ENCODE measurements at places on chromosomes 11 and 22.
A peak's percentile ranks its signal among the peaks of the same experiment; 100 is the strongest.

GRCh38 chr11:75481223-75481921 is 44.4 kb downstream of the GDPD5 start:
- DNase-seq = no peak

GRCh38 chr11:66151273-66151672 is 81.2 kb downstream of the PACS1 start:
- no peak for DNase-seq

GRCh38 chr11:30016588-30017363 is at the start of gene KCNA4:
KCNA4 (minus strand) TSS chr11:30017030; CDS start chr11:30012678, 4,352 bp downstream.
- no peak for DNase-seq

DNA sequence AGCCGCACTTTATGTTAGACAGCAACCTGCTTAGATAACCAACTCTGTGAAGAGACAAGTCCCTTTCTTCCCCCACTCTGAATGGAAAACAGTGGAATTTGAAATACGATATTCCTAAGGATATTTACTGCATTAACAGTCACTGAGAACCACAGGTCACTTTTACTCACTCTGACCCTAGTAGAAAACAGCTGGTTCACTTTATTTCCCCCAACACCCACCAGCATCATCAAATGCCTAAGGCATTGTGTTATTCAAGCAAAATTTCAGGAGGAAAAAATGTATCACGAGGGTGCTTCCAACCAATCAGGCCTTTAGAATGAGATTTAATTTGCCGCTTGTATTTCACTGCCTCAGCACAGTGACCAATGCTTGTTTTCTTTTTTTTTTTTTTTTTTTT is 1134.1 kb upstream of the CCDC90B start:
- no peak for DNase-seq

DNA sequence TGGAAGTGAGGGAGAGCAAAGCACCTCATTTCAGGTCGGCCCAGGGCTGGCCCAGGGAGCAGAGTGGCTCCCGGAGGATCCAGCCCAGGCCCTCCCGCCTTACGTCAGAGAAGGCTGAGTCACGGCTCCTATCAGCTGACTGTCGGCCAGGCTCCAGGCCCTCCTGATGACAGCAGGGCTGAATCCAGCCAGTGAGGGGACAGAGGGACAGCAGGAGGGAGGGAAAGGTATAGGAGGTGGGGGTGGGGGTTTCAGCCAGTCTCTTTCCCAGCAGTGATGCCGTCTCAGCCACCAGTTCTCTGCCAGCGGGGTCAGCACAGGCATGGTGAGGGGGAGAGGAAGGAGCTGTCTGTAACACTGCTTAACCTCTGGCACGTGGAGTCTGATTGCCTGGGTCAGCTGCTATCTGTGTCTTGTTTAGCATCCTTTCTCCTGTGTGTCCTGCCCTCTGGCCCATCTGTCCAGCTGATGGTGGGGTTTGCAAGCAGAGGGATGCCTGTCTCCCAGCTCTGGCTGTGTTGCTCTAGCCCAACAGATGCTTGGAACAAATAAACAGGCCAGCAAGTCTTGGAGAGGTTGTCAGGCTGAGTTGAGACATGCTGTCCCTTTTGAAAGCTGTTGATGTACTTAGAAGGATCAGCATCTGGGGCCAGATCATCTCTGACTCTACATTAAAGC is 74.0 kb downstream of the ADAMTS15 start:
- DNase-seq = peak; percentile 32

GRCh38 chr11:114447892-114448291 is 8.6 kb downstream of the REXO2 start:
- no peak for DNase-seq
